ENCODE measurements at places on chromosomes 3 and 15.
A peak's percentile ranks its signal among the peaks of the same experiment; 100 is the strongest.

- DNase-seq: no peak
Observed at GRCh38 chr3:29189328-29189727, 91.5 kb upstream of the RBMS3 start.

DNA sequence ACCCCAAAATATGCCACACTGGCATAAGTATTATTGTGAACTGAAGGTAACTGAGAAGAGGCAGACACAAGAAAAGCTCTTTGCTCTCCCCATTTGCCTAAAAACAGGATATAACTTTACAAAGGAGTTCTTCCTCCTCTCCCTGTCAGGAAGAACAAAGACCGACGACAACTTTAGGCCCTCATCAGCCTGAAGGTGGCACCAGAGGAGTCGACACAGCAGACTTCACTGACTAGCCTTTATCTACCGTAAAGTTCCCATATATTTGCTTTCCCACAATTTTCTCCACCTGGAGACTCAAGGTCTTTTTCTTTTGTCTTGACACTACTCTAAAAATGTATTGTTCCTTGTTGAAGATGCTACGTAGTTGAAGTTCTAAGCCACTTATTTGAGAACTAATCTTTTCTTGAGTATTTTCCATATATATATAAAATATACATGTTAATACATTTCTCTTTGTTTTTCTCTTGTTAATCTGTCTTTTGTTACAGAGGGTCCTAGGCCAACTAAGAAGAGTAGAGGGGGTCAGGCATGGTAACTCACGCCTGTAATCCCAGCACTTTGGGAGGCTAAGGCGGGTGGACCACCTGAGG, 16.2 kb upstream of the XIRP1 start:
- DNase-seq: peak; percentile 77

- DNase-seq: no peak
Observed at GRCh38 chr3:133208184-133208583, 170.0 kb downstream of the TMEM108 start.

- DNase-seq: no peak
Observed at GRCh38 chr3:139620438-139620837, 57.3 kb downstream of the NMNAT3 start.

DNA sequence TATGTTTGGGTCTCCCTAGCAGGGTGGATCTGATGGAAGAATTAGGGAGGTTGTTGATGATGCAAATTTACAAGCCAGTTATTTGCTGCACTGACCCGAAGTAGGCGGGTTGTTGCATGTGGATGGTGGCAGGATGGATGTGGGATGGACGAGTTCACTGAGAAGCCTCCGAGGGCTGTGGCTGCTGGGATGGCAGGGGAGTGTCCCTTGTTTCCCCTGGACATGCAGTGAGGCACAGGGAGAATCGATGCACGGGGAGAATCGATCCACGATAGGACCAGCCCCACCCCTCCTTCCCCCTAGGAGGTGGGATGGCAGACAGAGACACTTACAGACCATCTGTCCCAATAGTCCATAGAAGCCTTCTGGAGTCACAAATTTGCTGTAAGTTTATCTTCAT, 31.0 kb upstream of the KLF13 start:
- no peak for DNase-seq

DNA sequence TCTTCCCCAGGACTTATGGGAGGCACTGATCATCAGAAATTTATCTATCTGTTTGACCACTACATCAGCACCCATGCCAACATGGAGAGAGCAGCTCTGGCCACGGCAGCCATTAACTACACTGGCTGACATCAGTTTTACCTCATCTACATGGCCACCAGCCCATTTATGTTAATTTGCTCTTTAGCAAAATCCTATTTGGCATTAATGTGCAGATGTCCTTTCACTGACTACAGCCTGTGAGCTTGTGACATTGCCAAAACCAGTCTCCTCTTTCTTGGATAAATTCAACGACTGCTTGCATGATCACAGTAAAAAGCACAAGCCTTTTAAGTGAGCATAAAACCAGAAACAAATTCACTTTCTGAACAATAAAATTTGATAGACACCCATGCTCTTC, 47.5 kb downstream of the NR1I2 start:
- DNase-seq: no peak

- DNase-seq: no peak
Observed at GRCh38 chr3:48012659-48013058, 3.6 kb downstream of the MAP4 start.

GRCh38 chr3:87855616-87856015, 203.2 kb downstream of the CGGBP1 start:
- no peak for DNase-seq

GRCh38 chr15:78737187-78737820, 74.0 kb downstream of the ADAMTS7 start:
- no peak for DNase-seq

GRCh38 chr3:25768851-25769250, 14.4 kb downstream of the NGLY1 start:
- no peak for DNase-seq

DNA sequence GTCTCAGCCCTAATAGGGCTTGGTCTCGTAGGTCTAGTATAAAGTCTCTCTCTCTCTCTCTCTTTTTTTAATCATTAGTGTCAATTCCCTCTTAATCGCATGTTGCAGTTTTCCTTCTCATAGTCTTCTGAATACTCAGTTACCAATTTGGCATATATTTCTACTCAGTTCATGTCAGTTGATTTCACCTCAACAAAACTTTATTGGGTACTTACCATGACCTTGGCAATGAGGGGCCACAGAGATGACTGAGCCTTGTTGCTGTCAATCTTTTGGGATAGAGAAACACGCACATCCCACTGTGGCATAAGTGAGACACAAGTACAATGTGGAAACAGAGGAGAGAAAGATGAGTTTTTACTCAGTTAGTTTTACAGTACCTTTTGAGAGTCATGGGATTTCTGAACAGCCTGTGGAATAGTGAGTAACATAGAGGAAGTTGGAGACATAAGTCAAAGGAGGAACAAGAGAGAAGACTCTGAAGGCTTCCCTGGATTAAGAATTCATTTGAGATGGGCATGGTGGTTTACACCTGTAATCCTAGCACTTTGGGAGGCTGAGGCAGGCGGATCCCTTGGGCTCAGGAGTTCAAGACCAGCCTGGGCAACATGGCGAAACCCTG, 150.2 kb upstream of the CBLB start:
- no peak for DNase-seq

- DNase-seq: no peak
Observed at GRCh38 chr3:17747890-17748247, 5.4 kb upstream of the TBC1D5 start.

DNA sequence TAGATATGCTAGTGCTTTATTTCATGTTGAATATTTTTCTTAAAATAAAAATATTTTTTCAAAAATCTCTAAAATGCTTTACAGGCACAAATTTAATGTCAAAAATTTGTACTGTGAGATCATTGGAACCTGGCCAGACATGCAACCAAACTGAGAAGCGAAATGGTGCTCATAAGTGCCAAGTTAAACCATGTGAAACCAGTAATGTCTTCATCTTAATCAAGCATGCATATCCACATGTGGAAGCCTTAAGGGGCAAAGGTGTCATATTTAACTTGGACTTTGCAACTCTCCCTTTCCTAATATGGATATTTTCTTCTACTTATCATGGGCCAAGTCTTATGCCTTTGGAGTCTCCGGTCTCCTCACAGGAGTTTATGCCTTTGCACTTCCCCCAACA, 208.9 kb upstream of the COL8A1 start:
- DNase-seq: no peak

DNA sequence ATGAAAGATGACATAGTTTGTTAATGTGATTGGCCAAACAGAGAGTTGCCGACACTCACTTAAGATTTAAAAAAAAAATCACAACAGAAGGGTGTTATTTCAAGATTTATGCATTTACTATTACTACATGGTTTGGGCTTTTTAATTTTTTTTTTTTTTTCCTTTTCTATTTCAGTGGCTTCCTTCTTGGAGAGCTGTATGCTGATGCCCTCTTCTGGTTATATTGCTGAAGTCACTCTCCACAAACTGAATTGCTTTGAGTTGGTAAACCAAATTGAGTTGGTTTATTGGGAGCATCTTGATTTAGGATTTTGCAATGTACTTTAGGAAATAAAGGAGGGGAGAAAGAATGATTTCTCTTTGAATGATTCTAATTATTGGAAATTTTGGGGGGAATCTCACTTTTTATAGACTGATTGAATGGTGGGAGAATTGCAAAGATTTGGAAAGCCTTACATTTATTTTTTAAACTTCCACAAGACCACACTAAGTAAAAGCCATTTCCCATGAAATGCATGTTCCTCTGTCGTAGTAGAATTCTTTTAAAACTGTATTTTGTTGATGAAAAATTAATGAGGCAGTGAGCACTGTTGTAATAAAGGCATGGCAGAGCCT, 186.6 kb upstream of the FEZF2 start:
- no peak for DNase-seq

DNA sequence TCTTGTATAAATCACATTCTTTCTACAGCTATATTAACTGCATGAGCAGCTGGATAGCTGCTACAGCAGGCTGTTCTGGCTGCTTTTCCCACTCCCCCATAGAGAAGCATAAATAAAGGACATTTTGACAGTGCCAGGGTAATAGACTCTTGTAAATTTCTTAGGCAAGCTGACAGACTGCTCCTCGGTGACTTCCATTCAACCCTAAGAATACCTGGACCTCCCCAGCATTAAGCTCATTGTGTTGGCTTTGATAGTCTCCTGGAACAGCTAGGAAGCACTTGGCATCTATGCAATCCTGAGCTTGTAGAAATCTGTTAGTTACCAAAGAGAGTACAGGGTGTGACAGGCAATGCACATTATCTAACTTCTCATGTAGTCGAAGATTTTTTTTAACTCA, 475.4 kb downstream of the AGBL1 start:
- no peak for DNase-seq

GRCh38 chr3:145384307-145384706, 776.7 kb downstream of the PLOD2 start:
- DNase-seq: no peak

- DNase-seq: no peak
Observed at GRCh38 chr3:131221731-131222130, 159.8 kb upstream of the NUDT16 start.

GRCh38 chr3:113002679-113003078, 11.9 kb downstream of the GTPBP8 start:
- DNase-seq: no peak

- DNase-seq: peak; percentile 19
Observed at GRCh38 chr15:38690719-38691332, 126.2 kb upstream of the RASGRP1 start.

DNA sequence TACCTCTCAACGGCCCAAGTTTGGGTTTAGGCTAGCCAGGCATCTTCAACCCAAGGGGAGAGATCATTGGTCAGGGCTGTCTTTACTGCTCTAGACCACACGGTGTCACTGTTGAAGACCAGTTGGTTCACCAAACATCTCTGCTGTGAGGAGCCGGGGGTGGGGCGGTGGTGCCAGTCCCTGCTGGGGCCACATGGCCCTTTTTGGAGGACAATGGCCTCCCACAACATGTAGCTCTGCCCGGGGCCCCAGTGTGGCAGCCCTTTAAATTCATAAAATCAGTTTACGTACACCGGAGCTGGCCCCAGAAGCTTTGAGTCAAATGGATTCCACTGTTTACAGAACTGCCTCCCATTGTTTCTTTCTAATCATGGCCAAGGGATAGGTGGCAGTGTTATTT, 19.1 kb upstream of the TM4SF18 start:
- DNase-seq: peak; percentile 84

DNA sequence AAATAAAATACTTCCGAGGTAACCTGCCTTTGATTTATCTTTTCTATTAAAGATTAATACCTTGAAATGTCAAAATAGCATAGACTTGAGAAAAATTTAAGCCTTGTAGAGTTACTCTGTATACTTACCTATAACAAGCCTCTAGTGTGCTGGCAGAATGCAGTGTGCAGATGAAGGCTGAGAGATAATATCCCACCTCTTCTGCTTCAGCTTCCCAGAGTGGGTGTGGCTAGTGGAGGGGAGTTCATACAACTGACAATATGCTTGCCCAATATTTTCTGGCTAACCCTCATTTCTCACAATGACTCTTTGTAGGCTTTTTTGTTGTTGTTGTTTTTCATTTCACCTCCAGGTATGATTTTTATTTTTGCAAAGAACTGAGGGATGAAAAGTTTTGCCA, 15.7 kb upstream of the ZBTB20 start:
- no peak for DNase-seq

- no peak for DNase-seq
Observed at GRCh38 chr3:160616716-160617115, 51.3 kb upstream of the KPNA4 start.

GRCh38 chr3:143526011-143526545, 322.2 kb downstream of the SLC9A9 start:
- no peak for DNase-seq

DNA sequence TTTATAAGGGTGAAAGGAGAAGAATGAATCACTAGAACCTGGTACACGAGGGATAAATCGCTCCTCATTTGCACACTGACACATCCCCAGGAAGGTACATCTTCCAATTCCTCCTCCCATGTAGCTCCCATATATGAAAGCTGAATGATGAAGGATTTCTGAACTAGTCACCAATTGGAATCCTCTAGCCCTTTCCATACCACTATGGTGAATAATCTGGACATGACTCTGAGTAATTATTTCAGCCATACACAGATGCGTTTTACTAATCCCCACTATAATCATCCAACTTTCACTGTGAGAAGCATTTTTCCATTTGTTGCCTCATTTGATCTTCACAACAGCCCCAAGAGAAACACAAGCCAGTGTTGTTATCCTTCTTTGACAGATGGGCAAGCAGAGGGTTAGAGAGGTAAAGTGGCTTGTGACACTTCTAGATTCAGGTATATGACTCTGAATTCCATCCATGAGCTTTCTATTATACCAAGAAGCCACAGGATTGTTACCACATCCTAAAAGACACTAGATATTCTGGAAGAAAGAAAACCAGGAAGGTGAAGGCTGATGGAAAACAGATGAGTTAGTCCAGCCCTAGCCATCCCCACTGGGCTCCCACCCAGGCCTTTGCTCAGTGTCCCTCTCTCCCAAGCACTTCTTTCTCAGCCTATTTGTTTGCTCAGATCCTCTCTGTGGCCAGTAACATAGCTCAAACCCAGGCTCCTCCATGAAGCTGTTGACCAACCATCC, 22.2 kb upstream of the BCL6 start:
- no peak for DNase-seq

DNA sequence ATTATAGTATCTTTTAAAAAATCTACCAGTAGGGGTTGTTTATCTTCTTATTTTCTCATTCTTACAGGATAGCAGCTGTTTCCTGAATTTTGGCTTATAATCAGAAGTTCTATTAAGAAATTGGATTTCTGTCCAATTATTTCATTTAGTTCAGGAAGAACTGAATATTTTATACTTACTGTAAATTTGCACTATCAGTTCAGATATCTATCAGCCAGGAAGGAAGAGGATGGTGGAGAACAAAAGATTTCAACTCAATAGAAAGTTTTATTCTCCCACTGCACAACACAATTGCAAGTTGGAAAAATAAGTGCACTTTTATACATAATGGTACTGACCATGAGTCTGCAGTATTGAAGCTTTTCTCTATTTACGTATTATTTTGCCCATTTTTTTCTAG, 400.9 kb downstream of the PLOD2 start:
- DNase-seq: no peak

DNA sequence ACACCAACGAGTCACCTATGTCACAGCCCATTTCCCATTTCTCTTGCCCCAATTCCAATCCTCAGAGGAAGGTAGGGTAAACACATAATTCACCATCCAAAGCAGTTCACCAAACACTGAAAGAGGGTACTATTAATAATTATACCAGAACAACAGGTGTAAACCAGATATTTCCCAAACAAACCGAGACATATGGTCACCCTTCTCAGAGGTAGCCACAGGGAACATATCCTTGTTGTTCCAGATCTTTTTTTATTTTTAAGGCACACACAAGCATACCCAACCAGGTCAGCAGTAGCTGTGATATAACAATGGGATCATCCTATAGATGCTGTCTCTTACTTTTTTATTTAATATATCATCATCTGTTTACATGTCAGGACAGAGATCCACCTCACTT, 24.7 kb downstream of the MAGI1 start:
- DNase-seq: no peak

Measured in T47D (cell line).